ENCODE measurements at places on chromosomes 13 and 19.
A peak's percentile ranks its signal among the peaks of the same experiment; 100 is the strongest.

DNA sequence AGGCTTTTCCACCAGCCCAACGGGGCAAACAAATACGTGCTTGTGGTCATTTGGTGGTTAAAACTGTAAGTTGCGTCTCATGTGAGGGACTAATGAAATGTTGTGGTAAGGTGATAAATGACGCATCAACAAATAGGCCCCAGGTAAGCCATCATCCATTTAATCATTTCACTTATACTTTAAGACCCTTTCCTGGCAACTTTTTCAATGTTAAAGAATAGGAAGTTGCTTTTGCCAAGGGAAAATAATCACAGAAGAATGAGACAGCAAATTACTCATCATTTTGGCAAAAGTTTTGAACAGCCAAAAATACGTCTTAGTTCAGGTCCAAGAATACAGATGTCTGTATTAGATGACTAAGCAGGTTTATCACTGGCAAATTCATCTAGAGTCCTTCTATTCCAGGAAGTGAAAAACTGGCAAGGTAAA lies 660.4 kb downstream of the SLITRK1 start:
- DNase-seq = peak; percentile 92

GRCh38 chr19:7986321-7987113 lies 18.9 kb downstream of the ELAVL1 start:
- peak; percentile 68 for DNase-seq

GRCh38 chr13:93325303-93326233 lies 99.0 kb downstream of the GPC6 start:
- DNase-seq = no peak

DNA sequence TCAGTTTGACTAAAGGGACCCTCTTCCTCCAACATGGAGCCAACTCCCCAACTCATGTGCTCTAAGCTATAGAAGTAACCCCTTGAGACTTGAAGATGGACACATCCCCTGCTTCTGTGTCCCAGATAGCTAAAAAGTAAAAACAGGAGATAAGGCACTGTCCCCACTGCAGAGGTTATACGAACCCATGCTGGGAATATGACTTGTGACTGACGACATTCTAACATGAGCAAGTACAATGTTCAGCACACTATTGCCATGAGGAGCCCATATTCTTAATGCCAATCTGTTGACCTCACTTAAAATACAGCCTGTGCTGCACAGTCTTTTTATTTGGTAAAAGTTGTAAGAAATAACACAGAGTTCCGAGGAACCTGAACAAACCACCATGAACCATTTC lies 71.4 kb downstream of the ABCC4 start:
- no peak for DNase-seq

- DNase-seq = peak; percentile 38
Observed at GRCh38 chr13:63910511-63910910, 2494.9 kb upstream of the PCDH20 start.

DNA sequence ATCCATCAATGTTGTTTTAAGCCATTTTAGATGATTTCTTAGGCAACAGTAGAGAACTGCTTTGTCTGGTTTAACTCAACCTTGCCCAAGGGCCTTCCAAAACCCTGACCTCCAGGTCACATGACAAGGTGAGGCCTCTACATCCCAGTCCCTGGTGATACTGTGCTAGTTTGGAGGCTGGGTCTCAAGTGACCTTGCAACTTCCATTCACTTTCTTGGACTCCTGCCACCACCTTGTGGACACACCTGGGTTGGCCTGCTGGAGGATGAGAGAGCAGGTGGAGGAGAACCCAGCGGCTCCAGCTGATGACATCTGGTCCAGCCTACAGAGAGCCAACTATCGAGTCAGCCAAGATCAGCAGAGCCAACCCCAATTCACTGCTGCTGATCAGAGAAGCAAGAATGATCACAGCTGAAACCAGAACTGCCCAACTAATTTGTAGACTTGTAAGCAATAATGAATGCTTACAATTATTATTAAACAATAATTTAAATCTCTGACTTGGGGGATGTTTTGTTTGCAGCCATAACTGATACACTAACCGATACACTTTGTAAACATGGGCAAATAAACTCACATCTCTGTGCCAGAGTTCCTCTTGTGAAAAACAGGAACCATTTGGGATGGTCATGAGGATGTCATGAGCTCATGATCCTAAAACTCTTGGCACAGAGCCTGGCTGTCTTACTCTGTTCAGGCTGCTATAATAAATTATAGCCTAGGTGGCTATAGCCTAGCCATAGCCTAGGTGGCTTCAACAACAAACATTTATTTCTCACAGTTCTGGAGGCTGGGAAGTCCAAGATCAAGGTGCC lies 11.5 kb downstream of the FAM187B start:
- DNase-seq = no peak
